Glutamatergic neuron (in vitro differentiated cells): ENCODE measurements at places on chromosomes 4 and X. TPM values are rescaled to one million over a fixed set of nuclear protein-coding genes. Genes with fewer than 3 reads are reported as not detected.

The MAGEA2 gene
- 2.7 TPM for total RNA-seq

DNA sequence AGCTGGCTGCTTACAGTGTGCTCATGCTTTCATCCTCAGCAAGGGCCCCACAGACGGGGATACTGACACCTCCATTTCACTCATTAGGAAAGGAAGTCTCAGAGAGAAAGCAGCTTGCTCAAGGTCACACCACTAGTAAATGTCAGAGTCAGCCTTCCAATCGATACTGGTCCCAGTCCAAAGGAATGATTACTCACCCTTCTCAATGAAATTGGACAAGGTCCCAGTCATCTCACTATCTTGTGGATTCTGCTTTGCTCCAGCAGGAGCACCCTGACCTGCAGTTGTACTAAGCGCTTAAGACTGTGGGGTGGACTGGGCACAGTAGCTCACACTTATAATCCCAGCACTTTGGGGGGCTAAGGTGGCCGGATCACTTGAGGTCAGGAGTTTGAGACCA, 132.2 kb upstream of the SLC34A2 start:
- no peak for DNase-seq

The ZNF711 gene
- total RNA-seq = 41.9 TPM

GRCh38 chrX:68710870-68711576, 63.6 kb downstream of the STARD8 start:
- peak; percentile 42 for DNase-seq

GRCh38 chrX:148620023-148620422, 119.6 kb downstream of the AFF2 start:
- no peak for DNase-seq

- no peak for DNase-seq
These were observed 135.7 kb downstream of the QDPR start for GRCh38 chr4:17376205-17376604.

The C1GALT1C1 gene
- total RNA-seq = 10.2 TPM

The NIPAL1 gene
- total RNA-seq = 0.83 TPM

DNA sequence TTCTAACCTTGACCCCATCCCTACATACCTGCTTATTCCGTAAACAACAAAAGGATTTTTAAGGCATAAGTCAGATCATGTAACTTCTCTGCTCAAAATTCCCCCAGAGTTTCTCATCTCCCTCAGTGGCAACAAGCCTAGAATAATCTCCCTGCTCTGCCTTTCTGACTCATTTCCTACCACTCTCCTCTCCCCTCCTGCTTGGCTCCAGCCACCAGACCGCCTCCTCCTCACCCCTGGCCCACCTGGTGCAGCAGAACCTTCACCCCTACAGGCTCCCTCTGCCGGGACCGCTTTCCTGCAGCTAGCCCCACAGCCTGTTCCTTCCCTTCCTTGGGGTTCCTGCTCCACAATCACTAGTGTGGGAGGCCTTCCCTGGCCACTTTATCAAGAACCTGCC, 32.1 kb downstream of the TSPAN5 start:
- no peak for DNase-seq

The NSUN7 gene
- 0.25 TPM for total RNA-seq

The KCTD8 gene
- 23.2 TPM for total RNA-seq

DNA sequence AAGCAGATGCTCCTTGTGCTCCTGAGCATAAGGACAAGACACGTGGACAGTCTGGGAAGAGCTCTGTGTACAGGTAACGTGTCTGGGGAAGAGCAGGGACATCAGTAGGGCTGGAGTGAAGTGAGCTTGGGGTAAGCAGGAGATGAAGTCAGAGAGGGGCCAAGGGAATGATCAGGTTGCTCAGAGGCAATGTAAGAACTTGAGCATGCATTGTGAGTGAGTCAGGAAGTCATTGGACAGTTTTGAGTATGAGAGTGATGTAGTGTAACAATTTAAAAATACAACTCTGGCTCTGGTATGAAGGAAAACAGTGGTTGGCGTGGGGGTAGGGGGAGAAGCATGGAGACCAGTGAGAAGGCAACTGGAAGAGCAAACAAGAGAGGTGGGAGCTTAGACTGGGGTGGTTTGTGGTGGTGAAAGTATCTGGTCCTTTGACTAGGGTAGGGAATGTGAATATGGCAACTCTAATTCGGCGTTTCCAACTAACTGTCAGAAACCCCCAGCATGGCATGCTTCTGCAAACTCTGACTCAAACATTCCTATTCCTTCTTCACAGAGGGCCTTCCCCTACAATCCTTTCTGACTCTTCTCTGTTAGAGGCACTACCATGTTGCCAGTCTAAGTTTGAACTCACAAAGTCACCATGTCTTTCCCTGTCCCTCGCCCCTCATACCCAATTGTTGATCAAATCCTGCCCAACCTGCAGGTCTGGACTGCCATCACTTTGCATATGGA, 57.2 kb downstream of the STBD1 start:
- no peak for DNase-seq

DNA sequence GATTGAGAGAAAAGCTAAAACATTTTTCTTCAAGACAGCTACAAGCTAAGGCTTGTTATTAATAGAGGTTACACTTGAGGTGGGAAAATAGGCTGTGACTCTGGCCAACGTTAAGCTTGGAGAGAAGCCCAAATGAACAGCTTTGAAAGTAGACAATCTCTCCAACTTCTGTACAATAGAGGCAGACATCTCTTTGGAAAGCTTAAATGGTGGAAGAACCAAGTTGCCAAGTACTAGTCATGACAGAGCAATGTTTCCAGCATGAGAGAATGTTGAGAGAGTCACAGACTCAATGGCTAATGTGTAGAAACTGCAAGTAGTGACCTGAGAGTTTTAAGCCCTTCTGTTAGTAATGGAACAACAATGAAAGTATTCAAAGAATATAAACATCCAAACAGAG, 298.1 kb downstream of the INPP4B start:
- no peak for DNase-seq

DNA sequence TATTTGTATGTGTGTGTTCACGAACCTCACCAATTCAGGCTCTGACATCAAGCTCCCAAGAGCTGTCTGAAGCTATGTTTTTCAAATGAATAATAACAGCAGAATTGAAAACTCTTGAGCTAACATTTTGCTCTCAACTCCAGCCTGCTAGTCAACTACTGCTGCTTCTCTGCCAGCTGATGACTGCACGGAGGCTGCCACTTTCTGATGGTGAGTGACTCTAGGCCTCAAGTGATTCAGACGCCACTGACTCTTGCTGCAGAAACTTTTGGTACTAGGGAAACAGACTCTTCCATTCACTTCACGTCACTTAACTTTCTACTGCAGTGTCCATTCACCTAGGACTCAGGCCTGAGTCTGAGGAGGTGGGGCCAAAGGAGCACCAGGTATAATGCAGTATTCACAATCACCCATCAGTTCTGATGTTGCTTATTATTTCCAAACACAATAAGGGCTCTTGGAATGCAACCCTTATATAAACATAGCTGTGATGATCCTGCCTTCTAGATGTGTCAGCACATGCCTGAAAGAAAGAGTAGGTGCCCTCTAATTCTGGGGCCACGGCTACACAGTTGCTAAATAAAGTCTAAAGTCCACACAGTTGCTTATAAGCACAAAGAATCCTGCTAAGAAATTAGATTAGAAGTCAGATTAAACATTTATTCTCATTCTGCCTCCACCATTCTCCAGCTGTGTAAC, 16.0 kb downstream of the PRDM8 start:
- no peak for DNase-seq

The ZNF157 gene
- total RNA-seq = 2.9 TPM

DNA sequence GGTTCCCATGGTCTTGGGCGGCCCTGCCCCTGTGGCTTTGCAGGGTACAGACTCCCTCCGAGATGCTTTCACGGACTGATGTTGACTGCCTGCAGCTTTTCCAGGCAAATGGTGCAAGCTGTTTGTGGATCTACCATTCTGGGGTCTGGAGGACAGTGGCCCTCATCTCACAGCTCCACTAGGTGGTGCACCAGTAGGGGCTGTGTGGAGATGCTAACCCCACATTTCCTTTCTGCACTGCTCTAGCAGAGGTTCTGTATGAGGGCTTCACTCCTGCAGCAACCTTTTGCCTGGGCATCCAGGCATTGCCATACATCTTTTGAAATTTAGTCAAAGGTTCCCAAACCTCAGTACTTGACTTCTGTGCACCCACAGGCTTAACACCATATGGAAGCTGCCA, 176.1 kb downstream of the DCAF12L1 start:
- no peak for DNase-seq

GRCh38 chr4:89072921-89073320, 15.9 kb upstream of the FAM13A start:
- no peak for DNase-seq

DNA sequence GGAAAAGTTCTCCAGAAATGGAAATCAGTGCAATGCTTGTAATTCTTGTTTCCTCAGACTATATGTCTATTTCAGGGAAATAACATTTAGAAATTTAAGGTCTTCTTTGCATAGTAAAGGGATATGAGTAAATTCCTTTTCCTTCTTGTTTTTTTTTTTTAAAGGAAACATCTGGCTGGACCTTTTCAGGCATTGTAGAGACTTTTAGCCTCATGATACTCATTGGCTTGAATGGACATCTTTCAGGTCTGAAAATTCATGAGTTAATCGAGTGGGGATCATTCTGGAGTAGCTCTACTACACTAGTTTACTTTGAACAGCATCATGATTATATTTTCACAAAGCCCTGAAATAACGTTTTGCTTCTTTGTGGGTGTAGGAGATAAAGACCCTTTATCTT, 88.6 kb upstream of the CBLL2 start:
- no peak for DNase-seq

The TGIF2LX gene
- not detected for total RNA-seq

- DNase-seq = peak; percentile 19
These were observed 1.1 kb downstream of the BMPR1B start for GRCh38 chr4:94758700-94759399.

DNA sequence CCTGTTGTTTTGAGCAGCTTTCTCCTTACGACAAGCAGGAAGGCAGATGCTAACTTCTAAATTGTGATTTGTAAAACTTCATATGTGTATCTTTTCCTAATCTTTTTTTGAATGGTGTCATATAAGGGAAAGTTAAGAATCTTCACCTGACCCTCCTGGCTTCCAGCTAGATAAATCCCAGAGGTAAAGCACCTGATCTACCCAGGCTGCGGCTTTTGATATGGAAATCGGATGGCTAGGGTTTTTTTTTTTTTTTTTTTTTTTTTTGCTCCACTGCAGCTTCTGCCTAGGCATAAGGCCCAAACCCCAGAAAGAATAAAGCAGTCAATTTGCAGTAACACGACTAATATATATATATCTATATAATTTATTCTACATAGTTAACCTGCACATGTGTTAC, 10.0 kb downstream of the MAB21L2 start:
- DNase-seq = no peak

- no peak for DNase-seq
These were observed 3.9 kb downstream of the TMEM33 start for GRCh38 chr4:41939016-41939626.

- DNase-seq = no peak
These were observed 70.9 kb downstream of the ATXN3L start for GRCh38 chrX:13248867-13249486.
